ENCODE measurements at places on chromosomes 16 and 17.

DNA sequence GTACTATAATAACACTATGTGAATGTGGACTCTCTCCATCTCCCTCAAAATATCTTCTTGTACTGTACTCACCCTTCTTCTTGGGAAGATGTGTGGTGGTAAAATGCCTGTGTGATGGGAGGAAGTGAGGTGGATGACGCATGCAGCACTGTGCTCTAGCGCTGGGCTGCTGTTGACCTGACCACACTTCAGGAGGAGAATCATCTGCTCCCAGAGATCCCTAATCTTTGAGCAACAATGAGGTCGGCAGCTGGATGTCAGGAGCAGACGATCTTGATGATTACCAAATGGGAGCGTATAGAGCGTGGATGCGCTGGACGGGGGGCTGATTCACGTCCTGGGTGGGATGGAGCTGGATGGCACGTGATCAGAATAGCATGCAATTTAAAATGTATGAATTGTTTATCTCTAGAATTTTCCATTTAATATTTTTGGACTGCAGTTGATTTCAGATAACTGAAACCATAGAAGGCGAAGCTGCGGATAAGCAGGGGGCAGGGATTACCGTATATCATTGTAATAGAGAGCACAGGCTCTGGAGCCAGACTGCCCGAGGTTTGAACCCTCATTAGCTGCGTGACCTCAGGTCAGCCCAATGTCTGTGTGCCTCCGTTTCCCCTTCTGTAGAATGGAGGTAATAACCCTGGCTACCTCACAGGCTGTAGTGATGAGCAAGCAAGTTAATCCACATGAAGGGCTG is 23.7 kb upstream of the CYLD start:
- no peak for DNase-seq

DNA sequence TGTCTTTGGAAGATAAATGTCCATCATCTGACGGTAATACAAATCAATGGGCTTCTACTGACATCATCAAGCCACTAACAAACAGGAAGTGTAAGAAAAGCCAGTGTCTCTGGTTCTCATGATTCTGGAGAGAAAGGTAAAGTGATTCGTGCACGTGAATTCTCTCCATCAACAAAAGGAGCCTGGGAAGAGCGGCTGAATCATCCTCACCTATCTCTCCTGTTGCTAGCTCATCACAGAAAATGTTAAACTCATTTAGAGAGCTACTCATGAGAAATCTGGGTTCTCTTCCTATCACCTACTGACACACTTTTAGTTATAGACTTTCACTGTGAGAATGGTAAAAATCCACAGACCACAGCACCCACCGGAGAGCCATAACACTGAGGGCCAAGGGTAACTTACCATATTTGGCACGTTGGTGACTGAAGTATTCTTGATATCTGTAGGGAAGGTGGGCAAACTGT is 70.3 kb downstream of the CREBBP start:
- no peak for DNase-seq

GRCh38 chr17:1712271-1712670 is 2.1 kb upstream of the TLCD2 start:
- no peak for DNase-seq

DNA sequence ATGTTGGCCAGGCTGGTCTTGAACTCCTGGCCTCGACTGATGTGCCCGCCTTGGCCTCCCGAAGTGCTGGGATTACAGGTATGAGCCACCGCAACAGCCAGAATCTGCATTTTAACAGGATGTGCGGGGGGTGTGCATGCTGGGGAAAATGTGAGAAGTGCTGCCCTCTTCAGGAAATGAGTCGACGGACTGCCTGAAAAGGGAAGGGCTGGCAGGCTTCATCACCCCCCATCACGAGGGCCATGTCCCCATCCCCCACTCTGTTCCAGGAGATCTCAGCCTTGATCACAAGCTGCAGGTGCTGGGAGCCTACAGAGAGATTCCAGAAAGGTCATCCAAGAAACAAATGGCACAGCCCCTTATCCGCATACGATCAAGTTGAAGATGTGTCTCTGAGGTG is 195.3 kb upstream of the RPL38 start:
- DNase-seq: no peak

DNA sequence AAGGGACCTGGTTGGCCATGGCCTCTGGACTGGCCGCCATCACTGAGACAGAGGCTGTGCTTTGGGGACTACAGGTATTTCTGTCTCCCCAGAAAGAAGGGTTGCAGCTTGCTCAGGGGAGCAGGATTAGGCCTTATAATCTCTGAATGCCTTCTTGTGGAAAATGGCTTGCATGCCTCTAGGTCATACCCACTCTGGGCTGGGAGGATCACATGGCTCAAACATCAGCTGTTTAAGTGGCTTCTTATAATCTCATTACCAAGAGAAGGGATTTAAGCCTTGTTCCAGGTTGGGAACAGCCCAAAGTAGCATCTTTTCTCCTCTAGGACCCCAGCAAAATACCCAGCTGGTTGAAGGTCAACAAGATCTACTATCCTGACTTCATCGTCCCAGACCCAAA is 19.1 kb downstream of the LIG3 start:
- DNase-seq: no peak

GRCh38 chr17:81537856-81538555 is 9.8 kb downstream of the FSCN2 start:
- DNase-seq: no peak

All from activated CD4-positive, CD25-positive, alpha-beta regulatory T cell (primary cell).